ENCODE measurements at places on chromosomes 5 and 9. TPM values are rescaled to one million over a fixed set of nuclear protein-coding genes. Genes with fewer than 3 reads are reported as not detected.

The SHOC1 gene
- polyA plus RNA-seq: 0.79 TPM

The LCP2 gene
- 3.2 TPM for polyA plus RNA-seq

The TMEM252 gene
- 9.7 TPM for polyA plus RNA-seq

The TMOD1 gene
- polyA plus RNA-seq: 2.9 TPM

The ENTPD8 gene
- polyA plus RNA-seq: 0.59 TPM

The TAS2R1 gene
- polyA plus RNA-seq: 0.21 TPM

Data from right renal pelvis (tissue), 4 donors.